T-helper 17 cell (primary cell): ENCODE measurements at places on chromosomes 5 and 9.

DNA sequence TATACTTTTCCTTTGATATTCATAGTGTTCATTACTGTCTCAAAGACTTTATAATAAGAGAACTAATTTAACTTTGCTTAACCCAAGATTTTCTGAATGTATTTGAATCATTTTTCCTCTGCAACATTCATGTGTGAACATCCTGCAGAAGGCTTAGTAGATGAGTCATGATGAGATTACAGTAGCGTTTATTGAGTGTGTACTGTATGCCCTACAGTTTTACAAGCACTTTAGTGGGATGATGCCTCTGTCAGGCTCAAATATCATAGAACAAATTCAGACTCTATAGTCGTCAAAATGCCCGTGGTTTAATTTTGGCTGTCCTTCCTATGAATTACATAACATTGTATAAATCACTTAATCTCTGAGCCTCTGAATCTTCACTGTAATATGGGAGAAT lies 41.2 kb downstream of the FYB1 start:
- DNase-seq: no peak

DNA sequence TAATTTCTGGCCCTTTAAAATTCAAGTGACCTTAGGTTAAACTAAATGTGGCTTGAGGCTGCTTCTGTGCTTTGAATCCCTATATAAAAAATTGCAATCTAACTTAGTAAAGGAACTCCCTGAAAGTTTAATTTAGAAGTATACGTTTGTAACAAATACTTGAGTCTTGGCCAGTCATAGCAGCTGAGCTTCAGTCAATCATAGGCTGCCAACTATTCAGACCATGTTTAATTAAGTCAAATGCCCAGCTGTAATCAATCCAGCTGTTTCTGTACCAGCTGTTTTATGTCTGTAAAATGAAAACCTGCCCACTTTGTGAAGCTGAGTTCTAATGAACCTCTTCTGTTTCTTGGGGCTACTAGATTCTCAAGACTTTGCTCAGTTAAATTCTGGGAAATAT lies 760.1 kb downstream of the MAT2B start:
- no peak for DNase-seq

DNA sequence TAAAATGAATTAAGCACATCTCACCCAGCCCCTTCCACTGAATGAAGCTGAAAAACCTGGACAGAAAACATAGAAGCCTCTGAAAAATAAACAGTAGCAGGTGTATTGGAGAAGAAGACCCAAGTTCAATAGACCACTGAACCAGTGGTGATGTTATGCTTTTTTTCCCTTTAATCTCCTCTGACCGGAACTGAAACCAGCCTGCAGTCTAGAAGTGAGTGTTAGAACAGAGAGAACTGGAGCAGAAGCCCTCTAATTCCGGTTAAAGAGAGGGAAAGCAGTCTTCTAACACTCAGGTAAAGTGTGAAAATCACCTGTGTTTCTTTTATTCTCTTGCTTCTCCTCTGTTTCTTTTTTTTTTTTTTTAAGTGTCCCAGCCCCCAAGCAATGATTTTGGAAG lies 83.5 kb upstream of the CCL21 start:
- no peak for DNase-seq

DNA sequence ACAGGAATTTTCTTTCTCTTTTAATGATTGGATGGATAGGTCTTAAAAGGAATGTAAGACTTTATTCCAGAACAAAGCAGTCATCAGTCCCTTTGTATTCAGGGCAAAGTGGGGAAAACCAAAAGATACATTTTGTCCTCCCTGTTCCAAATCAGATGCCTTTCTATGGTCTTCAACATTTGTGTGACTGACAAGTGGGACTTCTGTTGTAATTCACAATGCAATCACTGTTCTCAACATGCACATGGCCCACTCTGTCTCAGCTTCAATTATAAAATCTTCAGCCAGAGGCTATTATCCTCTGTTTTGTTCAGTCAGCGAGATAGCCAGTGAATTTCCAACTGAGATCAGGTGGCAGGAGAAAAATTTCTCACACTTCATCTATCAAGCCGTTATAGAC lies 95.5 kb upstream of the ERBIN start:
- DNase-seq: no peak

DNA sequence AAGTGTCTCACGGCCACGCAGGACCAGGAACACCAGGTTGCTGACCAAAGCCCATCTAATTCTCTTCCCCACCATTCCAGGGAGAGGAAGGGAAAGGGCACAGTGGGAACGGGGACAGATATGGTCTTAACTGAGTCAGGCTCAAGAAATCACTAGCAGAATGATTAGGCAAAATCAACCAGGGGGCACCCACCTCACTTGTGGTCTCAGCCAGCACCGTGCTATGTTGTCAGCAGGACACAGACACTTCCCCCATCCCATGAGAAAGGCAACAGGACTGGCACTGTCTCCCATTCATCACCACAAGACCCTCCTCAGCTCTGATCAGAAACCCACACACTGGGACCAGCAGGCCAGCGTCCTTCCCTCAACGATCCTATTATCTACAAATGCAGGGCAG lies 2.9 kb downstream of the BICD2 start:
- DNase-seq: no peak

DNA sequence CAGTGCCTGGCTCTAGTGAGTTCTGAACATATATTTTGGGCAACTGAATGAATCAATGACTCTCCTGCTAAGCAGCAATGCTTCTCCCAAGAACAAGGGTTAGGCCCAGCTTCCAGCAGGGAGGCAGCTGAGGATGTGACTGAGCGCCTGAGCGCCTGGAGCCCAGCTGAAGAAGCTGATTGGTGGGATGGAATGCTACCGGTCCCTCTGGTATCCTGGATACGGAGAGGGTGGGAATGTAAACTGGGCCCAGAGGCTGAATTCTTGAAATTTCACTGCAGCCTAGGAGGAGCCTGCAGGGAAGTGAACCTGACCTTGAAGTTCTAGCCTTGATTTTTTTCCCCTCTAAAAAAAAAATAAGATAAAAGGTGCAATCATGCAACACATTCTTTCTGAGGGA lies 43.2 kb downstream of the WWC1 start:
- no peak for DNase-seq

DNA sequence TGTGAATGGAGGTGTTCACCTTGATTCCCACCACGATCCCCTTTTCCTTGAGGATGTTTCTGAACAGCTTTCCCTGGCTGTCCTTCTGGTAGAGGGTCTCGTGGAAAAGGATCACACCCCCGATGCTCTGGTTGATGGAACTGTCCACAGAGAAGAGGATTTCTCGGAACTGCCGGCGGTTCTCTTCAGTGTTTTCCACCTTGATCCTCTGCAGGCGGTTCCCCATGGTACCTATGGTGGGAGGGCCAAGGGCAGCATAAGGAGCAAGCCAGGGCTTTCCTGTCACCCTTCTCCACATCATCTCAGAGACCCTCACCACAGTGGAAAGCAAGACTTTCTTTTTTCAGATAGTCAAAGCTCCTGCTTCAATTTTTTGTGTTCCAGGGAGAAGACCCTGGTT lies 5.8 kb downstream of the ALDOB start:
- no peak for DNase-seq
